Stimulated activated CD8-positive, alpha-beta memory T cell treated with anti-CD3 and anti-CD28 coated beads, Interleukin-7, amount 100 ng/mL, for 1 hour (primary cell): ENCODE measurements at places on chromosomes 4 and X.

DNA sequence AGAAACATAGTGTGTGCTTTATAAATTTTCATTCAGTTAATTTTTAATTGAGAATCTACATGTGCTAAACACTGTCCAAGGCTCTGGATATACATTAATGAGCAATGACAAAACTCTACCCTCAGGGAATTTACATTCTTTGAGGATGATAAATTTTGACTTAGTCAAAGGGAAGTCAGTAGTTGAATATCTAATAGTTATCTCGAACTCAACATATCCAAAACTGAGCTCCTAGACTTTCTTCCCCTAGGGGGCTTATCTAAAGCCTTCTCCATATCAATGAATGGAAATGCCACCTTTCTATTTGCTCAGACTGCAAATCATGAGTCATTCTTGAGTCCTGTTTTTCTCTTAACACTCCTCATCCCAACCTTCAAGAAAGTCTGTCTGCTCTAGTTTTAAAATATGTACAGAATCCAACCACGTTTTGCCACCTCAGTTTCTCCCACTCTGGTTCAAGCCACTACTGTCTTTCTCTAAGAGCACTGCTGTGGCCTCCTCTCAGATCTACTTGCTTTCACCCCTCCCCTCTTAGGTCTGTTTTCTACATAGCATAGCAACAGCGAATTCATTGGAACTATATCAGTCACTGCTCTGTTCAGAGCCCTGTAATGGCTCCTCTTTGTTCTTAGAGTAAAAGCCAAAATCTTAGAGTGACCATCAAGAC lies 9.5 kb downstream of the PARM1 start:
- no peak for DNase-seq

- DNase-seq = no peak
Observed at GRCh38 chr4:17276776-17277175, 235.1 kb downstream of the QDPR start.

- no peak for DNase-seq
Observed at GRCh38 chrX:69279234-69279633, 114.0 kb upstream of the PJA1 start.

GRCh38 chrX:31543634-31544033 lies 471.8 kb upstream of the FTHL17 start:
- no peak for DNase-seq

DNA sequence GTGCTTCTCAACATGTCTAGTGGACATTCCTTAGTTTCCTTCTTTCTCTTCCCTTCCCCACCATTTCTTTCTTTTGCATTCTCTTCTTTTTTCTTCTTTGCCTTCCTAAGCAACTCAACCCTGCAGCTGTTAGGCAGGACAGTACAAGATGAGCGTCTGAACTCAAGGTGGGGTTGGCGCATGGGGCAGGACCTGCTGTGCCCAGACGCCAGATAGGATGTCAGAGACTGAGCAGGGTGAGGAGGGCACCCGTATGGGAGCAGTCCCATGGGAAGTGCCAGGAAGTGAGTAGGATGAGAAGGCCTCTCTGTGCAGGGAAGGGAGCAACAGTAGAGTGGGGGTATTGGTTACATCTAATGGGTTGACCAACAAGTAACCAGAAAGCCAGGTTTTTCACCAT lies 38.1 kb upstream of the ZNF827 start:
- no peak for DNase-seq

GRCh38 chr4:20662851-20663250 lies 37.4 kb upstream of the PACRGL start:
- DNase-seq = no peak

DNA sequence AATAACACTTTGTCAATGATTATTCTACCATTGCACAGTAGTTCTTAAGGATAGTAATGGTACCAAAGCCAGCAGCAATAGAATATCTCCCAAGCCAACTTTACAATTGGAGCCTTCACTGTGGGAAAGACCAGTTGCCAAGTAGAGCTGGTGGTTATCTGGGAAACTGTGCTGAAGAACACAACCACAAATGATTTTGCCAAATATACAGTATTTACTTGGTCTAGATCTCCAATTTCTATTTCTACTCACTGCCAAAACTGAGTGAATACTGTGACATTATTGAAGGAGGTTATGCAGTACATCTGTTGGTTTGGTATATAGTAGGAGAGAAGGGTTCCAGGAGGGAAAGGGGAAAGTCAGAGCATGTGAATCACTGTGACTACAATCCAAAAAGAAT lies 3.8 kb downstream of the TET2 start:
- DNase-seq = no peak
